CD4-positive, CD25-positive, alpha-beta regulatory T cell (primary cell): ENCODE measurements at places on chromosomes 2 and 18. TPM values are rescaled to one million over a fixed set of nuclear protein-coding genes. Genes with fewer than 3 reads are reported as not detected.

The GPBAR1 gene
- polyA plus RNA-seq: not detected

DNA sequence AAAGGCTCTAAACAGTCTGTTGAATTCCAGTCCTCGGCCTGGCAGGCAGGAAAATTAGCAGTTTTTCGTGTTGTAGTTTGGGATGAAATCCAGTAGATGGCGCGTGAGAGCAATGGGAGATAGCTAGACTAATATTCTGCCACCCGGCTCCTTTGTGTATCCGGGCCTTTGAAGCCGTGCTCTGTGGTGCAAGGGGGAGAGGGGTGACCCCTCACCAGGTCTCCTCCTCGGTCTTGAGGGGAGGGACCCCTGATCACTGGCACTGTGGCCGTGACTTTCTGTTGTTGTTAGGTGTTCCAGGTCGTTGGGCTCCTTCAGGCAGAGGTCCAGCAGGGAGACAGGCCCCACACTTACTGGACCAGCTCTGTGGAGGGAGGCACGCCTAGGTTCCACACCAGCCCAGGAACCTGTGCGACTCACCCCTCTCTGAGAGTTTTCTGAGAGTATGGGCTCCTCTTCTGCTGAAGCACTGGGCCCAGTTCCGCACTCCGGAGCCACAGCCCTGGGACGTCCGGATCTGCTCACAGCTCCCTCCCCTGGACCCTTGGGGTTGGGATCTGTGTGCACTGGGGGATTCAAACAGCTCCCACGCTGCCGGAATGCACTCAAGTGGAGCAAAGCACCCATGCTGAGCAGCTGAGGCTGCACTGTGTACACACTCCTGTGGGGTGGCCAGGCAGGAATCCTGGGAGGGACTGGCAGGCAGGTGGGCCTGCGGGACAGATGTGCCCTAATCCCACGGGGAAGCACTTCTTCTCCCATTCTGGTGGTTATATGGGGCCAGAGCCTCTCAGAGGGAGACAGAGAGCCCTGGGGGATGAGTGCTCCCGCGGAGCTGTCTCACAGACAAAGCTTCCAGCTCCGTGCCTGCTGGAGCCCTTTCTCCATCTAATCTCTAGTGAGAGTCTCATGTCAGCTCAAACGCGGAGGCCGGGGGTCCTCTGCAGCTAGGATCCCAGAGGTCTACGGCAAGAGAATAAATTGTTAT lies 8.8 kb downstream of the GKN2 start:
- peak; percentile 61 for DNase-seq

- DNase-seq: no peak
Measured at GRCh38 chr2:197092431-197092830, 165.9 kb upstream of the PGAP1 start.

DNA sequence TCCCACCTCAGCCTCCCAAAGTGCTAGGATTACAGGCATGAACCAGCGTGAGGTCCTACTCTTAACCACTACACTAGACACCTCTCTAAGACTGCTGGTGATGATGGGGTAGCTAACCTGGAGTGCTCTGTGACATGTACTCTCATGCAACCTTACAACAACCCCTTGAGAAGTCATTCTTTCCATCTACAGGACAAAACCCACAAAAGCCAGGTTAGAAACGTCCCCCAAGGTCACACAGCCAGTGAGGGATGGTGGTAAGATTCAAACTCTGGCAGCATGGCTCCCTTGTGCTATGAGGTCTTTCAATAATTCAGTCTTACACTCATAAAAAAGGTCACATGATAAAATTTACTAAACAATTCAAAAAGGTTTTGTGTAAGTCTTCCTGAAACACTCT lies 94.8 kb upstream of the SERTAD2 start:
- DNase-seq: no peak

DNA sequence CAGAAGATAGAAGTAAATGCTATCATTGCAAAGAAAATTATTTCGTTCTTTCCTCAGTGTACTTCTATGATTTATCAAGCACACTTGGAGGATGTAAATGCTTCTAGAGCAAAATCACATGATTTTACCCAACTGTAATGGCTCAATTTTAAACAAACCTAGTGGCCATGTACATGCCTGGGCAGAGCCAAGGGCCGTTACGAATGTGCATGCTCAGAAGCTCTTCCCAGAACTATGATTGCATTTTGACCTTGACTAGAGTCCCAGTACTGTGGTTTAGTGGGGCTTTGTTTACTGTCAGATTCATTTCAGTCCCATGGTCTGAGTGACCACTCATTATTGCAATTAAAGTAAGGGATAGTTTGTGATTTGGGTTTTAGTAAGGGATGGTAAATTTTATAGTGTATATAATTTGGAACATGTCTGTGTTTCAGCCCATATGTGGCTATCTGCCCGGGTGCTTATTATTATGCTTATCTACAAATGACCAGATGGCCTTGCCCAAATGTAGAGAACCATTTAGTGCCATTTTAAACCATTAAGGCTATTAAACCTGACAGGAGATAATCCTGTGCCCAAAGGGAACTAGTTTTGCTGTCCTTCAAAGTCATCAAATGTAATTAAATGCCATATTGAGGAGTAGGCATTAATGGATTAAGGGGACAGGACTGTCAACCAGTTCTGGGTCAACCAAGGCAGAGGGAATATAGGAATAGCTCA lies 239.1 kb downstream of the ICOS start:
- no peak for DNase-seq

The HES6 gene
- 2.3 TPM for polyA plus RNA-seq

The GNAL gene
- 0.09 TPM for polyA plus RNA-seq

GRCh38 chr2:235607546-235608199 lies 113.8 kb downstream of the AGAP1 start:
- no peak for DNase-seq

The LIPG gene
- polyA plus RNA-seq: not detected

- DNase-seq: no peak
Measured at GRCh38 chr2:238501311-238501710, 74.6 kb downstream of the ASB1 start.

The RAB31 gene
- 0.78 TPM for polyA plus RNA-seq

- peak; percentile 23 for DNase-seq
Measured at GRCh38 chr2:84904717-84905174, 710 bp upstream of the TMSB10 start.

The ALPI gene
- polyA plus RNA-seq: not detected

DNA sequence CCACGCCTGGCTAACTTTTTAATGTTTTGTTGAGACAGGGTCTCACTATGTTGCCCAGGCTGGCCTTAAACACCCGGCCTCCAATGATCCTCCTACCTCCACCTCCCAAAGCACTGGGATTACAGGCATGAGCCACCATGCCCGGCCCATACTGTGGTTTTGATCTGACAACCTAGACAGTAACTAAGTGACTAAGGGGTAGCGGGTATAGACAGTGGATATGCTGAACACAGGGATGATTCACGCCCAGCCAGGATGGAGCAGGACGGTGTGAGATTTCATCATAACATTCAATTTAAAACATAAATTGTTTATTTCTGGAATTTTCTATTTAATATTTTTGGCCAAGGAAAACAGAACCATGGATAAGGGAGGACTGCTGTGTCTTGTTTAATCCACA lies 36.0 kb upstream of the YPEL5 start:
- DNase-seq: no peak

The SERPINB7 gene
- not detected for polyA plus RNA-seq

The FNDC4 gene
- polyA plus RNA-seq: not detected

- DNase-seq: no peak
Measured at GRCh38 chr2:203498161-203498560, 36.9 kb downstream of the RAPH1 start.

The LIMS2 gene
- 12.6 TPM for polyA plus RNA-seq

- DNase-seq: no peak
Measured at GRCh38 chr2:71944183-71944550, 203.5 kb downstream of the CYP26B1 start.

GRCh38 chr2:72678024-72678423 lies 147.8 kb downstream of the EXOC6B start:
- no peak for DNase-seq

The LHCGR gene
- polyA plus RNA-seq: not detected

The AGXT gene
- not detected for polyA plus RNA-seq

The LRPPRC gene
- polyA plus RNA-seq: 37.0 TPM

The AKAIN1 gene
- polyA plus RNA-seq: not detected

The MPHOSPH10 gene
- polyA plus RNA-seq: 18.0 TPM

The OR6B2 gene
- not detected for polyA plus RNA-seq

GRCh38 chr2:215590010-215590745 lies 154.3 kb upstream of the FN1 start:
- DNase-seq: no peak

DNA sequence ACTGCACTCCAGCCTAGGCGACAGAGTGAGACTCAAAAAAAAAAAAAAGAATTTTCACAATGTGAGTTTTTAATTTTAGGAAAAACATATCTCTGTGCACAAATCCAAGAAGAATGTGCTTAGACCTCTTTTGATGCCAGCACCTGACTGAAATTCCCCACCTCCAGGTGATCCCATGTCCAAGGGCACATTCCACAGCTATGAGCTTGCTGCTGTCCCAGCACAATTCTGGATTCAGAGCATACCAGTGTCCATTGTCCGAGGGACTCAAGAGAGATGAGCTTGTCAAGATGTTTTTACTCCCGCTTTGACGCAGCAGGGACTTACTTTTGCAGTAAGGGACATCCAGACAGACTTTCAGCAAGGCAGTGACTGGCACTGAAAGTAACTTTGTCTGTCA lies 489.1 kb upstream of the ACVR2A start:
- DNase-seq: no peak

DNA sequence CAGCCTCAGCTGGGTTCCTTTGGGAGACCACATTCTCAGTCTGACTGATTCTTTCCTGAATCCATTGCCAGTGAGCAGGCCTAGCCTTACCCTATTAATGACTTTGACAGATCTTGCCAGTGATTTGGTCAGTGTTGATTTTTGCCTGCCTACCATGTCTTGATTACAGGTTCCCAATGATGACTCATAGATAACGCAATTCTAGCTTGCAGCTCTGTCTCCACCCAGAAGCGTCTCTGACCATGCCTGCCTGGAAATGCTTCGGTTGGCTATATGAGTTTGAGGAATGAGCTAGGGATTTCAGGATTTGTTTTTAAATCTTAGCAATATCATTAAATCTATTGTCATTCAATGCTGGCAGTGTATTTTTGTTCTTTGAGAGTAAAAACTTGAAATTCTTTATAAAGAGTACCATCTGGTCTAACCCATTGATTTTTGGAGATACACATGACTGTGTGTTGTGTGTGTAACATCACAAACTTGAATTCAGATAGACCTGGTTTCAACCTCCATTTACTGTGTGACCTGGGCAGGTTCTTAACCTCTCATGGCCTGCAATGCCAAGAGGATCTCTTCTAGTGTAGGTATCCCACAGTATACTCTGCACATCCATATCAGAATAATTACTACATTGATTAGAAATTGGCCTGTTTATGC lies 57.0 kb downstream of the CCDC150 start:
- no peak for DNase-seq

DNA sequence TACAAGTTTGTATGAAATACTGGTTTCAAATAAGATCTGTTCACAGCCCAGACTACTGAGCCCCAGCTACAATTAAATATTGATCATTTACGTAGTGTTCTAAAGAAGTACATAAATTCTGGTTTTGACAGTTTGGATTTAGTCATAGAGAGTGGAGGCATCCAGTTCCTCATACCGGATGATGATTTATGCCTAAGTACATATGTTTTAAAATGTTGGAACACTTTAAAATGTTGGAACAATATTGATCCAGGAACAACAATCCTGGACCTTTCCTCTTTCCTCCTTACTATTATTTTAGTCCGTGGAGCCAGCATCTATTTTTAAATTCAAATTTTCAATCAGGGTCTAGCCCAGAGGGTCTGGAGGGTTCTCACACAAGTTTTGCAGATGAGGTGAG lies 22.8 kb upstream of the TTN start:
- DNase-seq: no peak

DNA sequence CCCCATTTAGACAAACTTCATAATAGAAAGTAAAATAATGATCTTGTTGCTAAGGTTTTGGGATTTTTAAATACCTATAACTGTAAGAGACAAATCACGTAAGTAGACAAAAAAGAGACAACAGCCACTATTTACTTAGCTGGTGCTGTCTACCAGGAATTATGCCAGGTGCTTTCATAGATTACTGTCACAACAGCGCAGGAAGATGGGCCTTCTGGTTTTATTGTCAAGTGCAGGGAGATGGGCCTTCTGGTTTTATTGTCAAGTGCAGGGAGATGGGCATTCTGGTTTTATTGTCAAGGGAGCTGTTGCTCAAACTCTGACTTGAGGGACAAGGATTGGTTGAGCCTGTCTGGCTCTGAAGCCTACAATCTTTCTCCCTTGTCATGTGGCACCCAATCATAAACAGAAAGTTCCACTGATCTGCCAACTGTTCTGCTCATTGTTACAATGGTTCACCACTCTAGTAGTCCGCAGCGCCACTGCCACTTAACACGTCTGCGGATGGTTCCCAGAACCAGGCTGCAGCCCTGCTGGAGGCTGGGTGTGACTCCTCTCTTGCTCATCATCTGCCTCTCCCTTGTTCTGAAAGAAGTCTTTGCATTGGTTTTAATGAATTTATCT lies 95.0 kb downstream of the RNF144A start:
- DNase-seq: no peak

The CTDP1 gene
- polyA plus RNA-seq: 16.7 TPM

GRCh38 chr2:36677996-36678605 lies 18.4 kb upstream of the VIT start:
- DNase-seq: no peak

The PDE11A gene
- polyA plus RNA-seq: not detected

The GLI2 gene
- not detected for polyA plus RNA-seq

The IL36B gene
- not detected for polyA plus RNA-seq

DNA sequence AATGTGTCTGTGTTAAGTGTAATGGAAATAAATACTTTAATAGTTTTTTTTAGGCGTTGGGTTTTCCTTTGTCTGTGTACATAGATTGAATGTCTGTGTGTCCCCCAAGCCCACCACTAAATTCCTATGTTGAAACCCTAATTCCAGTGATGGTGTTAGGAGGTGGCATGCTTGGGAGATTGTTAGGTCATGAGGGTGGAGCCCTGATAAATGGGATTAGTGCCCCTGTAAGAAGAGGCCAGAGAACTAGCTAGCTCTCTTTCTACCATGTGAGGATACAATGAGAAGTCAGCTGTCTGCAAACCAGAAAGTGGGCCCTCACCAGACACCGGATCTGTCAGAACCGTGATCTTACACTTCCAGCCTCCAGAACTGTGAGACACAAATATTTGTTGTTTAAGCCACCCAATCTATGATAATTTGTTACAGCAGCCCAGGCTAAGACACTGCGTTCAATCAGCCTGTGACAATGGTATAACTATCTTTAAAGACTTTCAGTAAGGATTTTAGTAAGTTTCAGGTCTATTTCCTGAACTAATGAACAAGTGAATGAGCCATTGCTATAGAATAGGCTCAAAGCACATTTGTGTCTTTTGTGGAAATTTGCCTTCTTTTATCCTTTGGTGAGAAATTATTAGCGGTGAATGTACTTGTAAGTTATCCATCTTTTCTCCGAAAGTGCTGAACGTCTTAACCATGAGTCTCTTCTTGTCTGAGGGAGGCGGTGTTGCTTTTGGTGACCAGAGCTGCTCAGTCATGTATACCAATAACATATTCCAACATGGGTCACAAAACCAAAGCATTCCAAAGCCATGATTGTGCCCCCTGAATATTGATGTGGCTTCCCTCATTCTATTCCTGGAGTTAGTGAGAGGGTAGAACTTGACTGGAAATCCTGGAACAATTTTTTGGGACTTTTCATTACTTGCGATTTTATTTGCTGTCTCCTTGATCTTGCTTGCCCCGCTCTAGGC lies 29.6 kb upstream of the IL1R1 start:
- DNase-seq: peak; percentile 38

GRCh38 chr2:30704309-30705020 lies 102.8 kb downstream of the CAPN13 start:
- no peak for DNase-seq
